ENCODE measurements at places on chromosomes 12 and 14. TPM values are rescaled to one million over a fixed set of nuclear protein-coding genes. Genes with fewer than 3 reads are reported as not detected.

- no peaks in the 10 kb centered on the region for H3K4me1 ChIP-seq
- no peak overlapping the region for H3K4me3 ChIP-seq
- H3K27ac ChIP-seq = no peak overlapping the region
- DNase-seq = no peak
- H3K27me3 ChIP-seq = no peaks in the 10 kb centered on the region
Measured at GRCh38 chr12:33304176-33304575, 135.4 kb downstream of the SYT10 start.

DNA sequence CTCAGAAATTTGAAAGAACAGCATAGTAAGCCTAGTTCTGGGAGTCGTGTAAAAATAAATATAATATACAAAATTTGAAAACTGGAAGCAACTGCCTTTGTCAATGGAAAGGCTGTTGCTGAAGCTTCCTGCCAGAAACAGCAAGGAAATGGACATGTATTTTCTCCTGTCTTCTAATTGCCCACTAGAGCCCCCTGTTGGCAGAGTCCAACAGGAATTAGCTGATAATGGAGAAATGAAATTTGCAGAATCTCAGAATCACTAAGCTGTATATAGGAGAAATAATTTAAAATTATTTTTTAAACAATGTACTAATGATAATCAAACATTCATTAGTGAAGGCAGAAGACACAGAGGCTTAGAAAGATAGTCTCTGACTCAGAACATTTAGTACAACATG is 414.8 kb downstream of the SLC6A15 start:
- no peaks in the 10 kb centered on the region for H3K4me1 ChIP-seq
- DNase-seq = no peak
- H3K27ac ChIP-seq = no peak overlapping the region

Gene SOX5
- 58.3 TPM for total RNA-seq

Gene ABCD2
- 0.42 TPM for total RNA-seq

Gene C2CD5
- total RNA-seq = 54.1 TPM

DNA sequence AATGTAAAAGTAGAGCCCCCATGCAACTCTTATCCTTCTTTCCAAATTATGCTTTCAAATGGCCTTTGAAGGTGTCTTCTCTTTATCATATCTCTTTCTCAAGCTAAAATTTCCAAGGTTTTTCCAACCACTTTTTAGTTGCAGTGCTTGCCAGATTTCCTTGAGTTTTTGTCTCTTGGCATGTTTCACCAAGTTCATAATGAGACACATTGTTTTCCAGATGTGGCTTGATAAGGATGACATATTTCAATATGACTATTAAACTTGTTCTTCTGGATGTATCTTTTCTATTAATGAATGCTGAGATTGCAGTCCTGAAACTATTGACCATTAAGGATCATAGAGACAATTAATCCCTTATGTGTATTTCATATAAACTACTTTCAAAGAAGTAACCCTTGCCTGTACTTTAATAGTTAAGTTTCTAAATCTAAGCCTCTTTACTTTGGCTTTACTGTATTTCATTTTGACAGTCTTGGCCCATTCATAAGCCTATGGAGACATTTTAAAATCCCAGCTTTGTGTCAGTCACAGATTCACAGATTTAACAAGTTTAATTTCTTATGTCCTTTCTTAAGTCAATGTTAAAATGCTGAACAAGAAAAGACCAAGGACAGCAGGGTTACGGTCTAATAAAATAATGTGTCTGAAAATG is 151.5 kb downstream of the LRFN5 start:
- DNase-seq = no peak
- H3K36me3 ChIP-seq = no peaks in the 10 kb centered on the region
- H3K4me1 ChIP-seq = no peaks in the 10 kb centered on the region
- H3K27ac ChIP-seq = no peak overlapping the region

DNA sequence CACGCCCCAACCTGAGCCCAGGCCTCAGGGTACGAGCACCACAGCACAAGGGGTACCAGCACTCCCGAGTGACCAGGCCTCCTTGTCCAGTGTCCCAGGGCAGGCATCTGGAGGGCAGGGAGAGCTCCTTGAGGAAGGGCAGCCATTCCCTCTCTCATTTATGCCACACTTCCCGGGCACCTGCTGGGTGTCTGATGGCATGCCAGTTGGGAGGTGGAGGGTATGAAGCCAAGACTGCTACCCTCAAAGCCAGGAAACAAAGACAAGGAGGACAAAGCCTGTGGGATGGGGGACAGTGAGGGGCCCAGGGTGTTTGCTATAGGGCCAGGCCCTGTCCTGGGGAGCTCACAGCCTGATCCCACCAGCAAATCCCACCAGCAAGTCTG is 45.6 kb downstream of the CCDC88C start:
- H3K27me3 ChIP-seq = no peaks in the 10 kb centered on the region
- no peak overlapping the region for H3K27ac ChIP-seq
- H3K4me3 ChIP-seq = no peak overlapping the region

GRCh38 chr12:94777936-94778335 is 127.6 kb upstream of the TMCC3 start:
- no peak overlapping the region for H3K4me3 ChIP-seq
- no peaks in the 10 kb centered on the region for H3K4me1 ChIP-seq
- DNase-seq = no peak
- H3K36me3 ChIP-seq = no peaks in the 10 kb centered on the region

- no peak overlapping the region for H3K27ac ChIP-seq
- no peaks in the 10 kb centered on the region for H3K36me3 ChIP-seq
Measured at GRCh38 chr14:75537071-75537470, 14.8 kb downstream of the BATF start.

DNA sequence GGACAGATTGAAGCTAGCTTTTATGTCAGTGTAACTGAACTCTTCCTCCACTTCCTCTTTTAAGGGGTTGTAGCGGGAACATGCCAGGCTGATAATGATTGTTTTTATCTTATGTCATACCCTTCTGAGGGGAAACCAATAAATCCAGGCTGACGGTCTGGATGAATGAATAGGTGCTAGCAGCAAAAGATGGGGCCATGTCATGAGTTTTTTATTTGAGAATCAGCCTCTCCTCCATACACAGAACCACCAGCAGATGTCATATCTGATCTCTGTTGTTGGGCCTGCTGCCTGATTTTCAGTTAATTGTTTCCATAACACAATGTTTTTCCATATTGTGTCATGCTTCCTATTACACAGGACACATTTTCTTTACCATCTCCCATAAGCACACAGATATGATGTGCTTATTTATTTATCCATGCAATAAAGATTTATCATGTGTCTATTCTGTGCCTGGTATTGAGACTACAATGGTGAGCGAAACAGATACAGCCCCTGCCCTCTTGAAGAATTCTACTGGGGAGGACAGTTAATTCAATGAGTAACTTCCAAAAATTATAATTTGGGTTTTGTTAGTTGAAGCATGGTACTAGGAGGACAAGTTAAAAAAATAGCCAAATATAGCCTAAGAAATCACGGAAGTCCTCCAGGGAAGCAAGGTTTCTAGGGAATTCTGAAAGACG is 33.6 kb upstream of the CRY1 start:
- DNase-seq = no peak
- H3K27ac ChIP-seq = no peak overlapping the region
- no peaks in the 10 kb centered on the region for H3K4me1 ChIP-seq

- H3K4me3 ChIP-seq = no peak overlapping the region
- no peaks in the 10 kb centered on the region for H3K4me1 ChIP-seq
- H3K27ac ChIP-seq = no peak overlapping the region
- DNase-seq = no peak
Measured at GRCh38 chr12:60752589-60752988, 1156.8 kb downstream of the SLC16A7 start.

Gene ADGRD1
- total RNA-seq = 59.2 TPM

Gene AMN
- 0.48 TPM for total RNA-seq

Gene FGD4
- 46.9 TPM for total RNA-seq

GRCh38 chr12:59675461-59675860 is 79.6 kb downstream of the SLC16A7 start:
- H3K36me3 ChIP-seq = no peaks in the 10 kb centered on the region
- no peak overlapping the region for H3K27ac ChIP-seq
- H3K27me3 ChIP-seq = no peaks in the 10 kb centered on the region
- H3K4me3 ChIP-seq = no peak overlapping the region
- no peak for DNase-seq
- no peaks in the 10 kb centered on the region for H3K4me1 ChIP-seq

Gene SMCO2
- total RNA-seq = 0.90 TPM

- H3K36me3 ChIP-seq = no peaks in the 10 kb centered on the region
- no peaks in the 10 kb centered on the region for H3K27me3 ChIP-seq
- H3K27ac ChIP-seq = no peak overlapping the region
- no peak overlapping the region for H3K4me3 ChIP-seq
- H3K4me1 ChIP-seq = no peaks in the 10 kb centered on the region
Measured at GRCh38 chr12:114403011-114403689, 2.8 kb downstream of the TBX5 start.

GRCh38 chr14:92616178-92616577 is 102.6 kb downstream of the RIN3 start:
- H3K27ac ChIP-seq = no peak overlapping the region
- no peaks in the 10 kb centered on the region for H3K27me3 ChIP-seq
- H3K4me3 ChIP-seq = no peak overlapping the region
- H3K36me3 ChIP-seq = no peaks in the 10 kb centered on the region
- no peak for DNase-seq

GRCh38 chr12:58381546-58381945 is 440.2 kb downstream of the ATP23 start:
- no peaks in the 10 kb centered on the region for H3K27me3 ChIP-seq
- H3K4me1 ChIP-seq = no peaks in the 10 kb centered on the region
- no peak for DNase-seq
- no peaks in the 10 kb centered on the region for H3K36me3 ChIP-seq
- no peak overlapping the region for H3K27ac ChIP-seq

Gene BHLHE41
- total RNA-seq = 12.0 TPM

DNA sequence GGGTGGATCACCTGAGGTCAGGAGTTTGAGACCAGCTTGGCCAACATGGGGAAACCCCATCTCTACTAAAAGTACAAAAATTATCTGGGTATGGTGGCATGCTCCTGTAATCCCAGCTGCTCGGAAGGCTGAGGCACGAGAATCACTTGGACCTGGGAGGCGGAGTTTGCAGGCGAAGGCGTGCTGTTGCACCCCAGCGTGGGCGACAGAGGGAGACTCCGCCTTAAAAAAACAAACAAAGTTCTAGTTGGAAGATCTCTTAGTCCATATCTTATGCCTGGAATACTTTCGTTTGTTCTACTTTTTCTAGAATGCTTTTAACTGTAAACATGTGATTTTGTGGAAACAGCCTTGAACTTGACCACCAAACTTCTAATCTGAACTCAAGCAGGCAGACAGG is 38.7 kb downstream of the PPHLN1 start:
- no peak overlapping the region for H3K4me3 ChIP-seq
- DNase-seq = no peak
- H3K27ac ChIP-seq = no peak overlapping the region
- H3K27me3 ChIP-seq = no peaks in the 10 kb centered on the region
- H3K4me1 ChIP-seq = no peaks in the 10 kb centered on the region

Gene PRIMA1
- total RNA-seq = 6.7 TPM

GRCh38 chr12:118424884-118425283 is 48.5 kb downstream of the SUDS3 start:
- H3K27me3 ChIP-seq = no peaks in the 10 kb centered on the region
- H3K4me3 ChIP-seq = no peak overlapping the region
- no peaks in the 10 kb centered on the region for H3K4me1 ChIP-seq
- peaks cover 3% of the 10 kb centered on the region for H3K36me3 ChIP-seq
- DNase-seq = no peak
- no peak overlapping the region for H3K27ac ChIP-seq

GRCh38 chr12:102682366-102683289 is 202.3 kb upstream of the IGF1 start:
- H3K27me3 ChIP-seq = no peaks in the 10 kb centered on the region
- no peaks in the 10 kb centered on the region for H3K4me1 ChIP-seq
- H3K27ac ChIP-seq = no peak overlapping the region
- H3K4me3 ChIP-seq = no peak overlapping the region
- no peaks in the 10 kb centered on the region for H3K36me3 ChIP-seq

Gene INHBC
- total RNA-seq = not detected

DNA sequence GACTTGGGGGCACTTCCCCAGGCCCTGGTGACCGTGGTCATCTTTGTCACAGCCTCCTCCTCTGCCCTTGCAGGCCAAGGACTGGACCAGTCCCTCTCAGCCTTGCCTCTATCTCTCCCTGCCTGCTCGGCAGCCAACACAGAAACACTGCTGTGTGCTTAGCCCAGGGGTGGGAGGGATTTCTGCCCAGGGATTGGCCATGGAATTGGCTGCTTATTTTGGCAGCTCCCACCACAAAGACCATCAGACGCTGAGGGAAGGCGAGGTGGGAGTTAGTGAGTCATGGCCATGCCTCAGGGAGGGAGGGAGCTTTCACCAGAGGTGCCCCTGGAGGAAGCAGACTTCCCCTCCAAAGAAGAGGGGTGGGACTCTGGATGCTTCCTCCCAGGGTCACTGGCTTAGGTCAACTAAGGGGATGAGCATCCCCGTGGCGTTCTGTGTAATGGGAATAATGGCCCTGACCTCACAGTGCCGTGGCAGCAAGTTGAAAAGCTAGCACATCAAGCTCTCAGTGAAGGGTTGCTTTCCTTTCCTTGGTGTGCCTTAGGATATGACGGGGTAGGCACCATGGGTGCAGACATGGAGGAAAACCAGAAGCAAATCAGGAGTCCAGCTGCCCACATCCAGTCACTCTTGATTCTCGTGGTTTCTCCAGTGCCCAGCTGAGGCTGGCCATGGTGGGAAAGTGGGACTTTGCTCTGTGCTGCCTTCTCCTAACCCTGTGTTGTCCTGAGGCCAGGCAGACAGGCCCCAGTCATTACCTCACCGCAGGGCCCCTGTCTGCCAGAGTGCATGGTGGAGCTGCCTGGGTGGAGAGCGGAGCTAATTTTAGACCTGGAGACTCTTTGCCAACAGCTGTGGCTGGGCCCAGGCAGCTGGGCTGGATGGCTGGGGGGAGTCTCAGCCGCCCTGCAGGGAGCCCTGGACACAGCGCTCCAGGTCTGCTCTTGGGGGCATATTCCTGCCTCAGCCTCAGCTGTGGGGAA is 21.4 kb downstream of the B4GALNT3 start:
- H3K27me3 ChIP-seq = no peaks in the 10 kb centered on the region
- H3K4me3 ChIP-seq = no peak overlapping the region
- no peaks in the 10 kb centered on the region for H3K36me3 ChIP-seq
- H3K4me1 ChIP-seq = no peaks in the 10 kb centered on the region

DNA sequence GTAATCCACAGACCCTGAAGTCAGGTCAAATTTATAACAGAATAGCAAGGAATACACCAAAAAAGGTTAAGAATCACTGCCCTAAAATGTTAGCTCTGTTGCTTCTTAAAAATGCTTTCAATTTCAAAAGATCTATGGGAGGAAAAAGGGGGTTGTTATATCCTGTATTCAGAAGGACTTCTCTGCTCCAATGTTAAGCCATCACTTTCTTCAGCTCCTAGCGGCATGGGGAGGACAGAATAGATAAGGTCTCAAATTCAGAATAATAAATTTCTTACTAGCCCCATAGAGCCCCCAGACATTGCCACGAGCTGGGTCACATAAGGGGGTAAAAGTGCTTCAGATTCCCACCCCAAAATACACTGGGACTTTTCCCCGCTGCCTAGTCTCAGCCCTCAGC is 49.8 kb downstream of the CPM start:
- DNase-seq = no peak
- H3K4me1 ChIP-seq = no peaks in the 10 kb centered on the region
- H3K4me3 ChIP-seq = no peak overlapping the region
- H3K27me3 ChIP-seq = no peaks in the 10 kb centered on the region
- H3K36me3 ChIP-seq = no peaks in the 10 kb centered on the region

Gene LBHD2
- not detected for total RNA-seq

Gene HNRNPC
- total RNA-seq = 257 TPM

- H3K27me3 ChIP-seq = no peaks in the 10 kb centered on the region
- H3K27ac ChIP-seq = no peak overlapping the region
- H3K36me3 ChIP-seq = no peaks in the 10 kb centered on the region
- DNase-seq = no peak
- no peak overlapping the region for H3K4me3 ChIP-seq
Measured at GRCh38 chr12:63103494-63104131, 47.4 kb downstream of the AVPR1A start.

- DNase-seq = no peak
- H3K36me3 ChIP-seq = no peaks in the 10 kb centered on the region
- H3K4me1 ChIP-seq = peaks cover 4% of the 10 kb centered on the region
- H3K4me3 ChIP-seq = no peak overlapping the region
Measured at GRCh38 chr12:15555446-15555845, 233.1 kb downstream of the PTPRO start.

Gene PLEK2
- total RNA-seq = 1.3 TPM
